ENCODE measurements at places on chromosomes 3 and 15. TPM values are rescaled to one million over a fixed set of nuclear protein-coding genes. Genes with fewer than 3 reads are reported as not detected.

REC114 gene
- total RNA-seq, result not detected

RYR3 gene
- under 0.01 TPM for total RNA-seq

ZPLD1 gene
- total RNA-seq, result not detected

TRANK1 gene
- total RNA-seq, result 33.8 TPM

DCBLD2 gene
- total RNA-seq, result 92.2 TPM

PTH1R gene
- total RNA-seq, result 11.0 TPM

SV2B gene
- not detected for total RNA-seq

Data from hair follicle dermal papilla cell (primary cell).